Hematopoietic multipotent progenitor cell treated with erythropoietin and hydrocortisone succinate and interleukin-3 and kit ligand, for 6 days (in vitro differentiated cells): ENCODE measurements at places on chromosomes 2 and 18.

GRCh38 chr2:99140860-99141109 lies 722 bp upstream of the C2orf15 start:
- peak; percentile 45 for DNase-seq

DNA sequence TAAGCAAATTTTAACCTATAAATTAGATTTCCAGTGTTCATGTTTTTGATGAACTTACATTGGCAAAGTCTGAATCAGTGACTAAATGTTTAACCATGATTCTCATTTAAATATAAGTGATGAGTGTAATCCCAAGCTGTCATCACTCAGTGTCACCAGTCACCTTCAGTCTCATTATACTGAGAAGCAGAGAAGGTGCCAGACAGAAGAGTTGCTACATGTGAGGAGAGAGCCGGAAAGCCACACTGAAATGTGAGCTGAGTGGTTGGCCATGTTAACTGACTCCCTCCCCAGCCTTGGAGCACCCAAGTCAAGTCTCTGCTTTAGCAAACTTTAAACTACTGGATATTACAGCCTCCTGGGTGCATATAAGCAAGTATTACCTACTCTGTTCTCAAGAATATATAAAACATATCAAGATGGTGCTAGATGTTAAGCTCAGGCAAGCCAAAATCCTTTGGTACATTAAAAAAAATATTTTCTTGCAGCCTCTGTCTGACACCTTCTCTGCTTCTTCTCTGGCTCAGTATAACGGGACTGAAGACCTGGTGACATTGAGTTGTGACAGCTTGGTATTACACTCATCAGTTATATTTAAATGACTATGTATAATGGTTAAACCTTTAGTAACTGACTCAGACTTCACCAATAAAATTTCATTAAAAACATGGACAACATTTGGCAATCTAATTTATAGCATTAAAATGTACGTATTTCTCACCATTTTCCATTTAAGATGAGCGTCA lies 75.8 kb upstream of the MAP3K20 start:
- DNase-seq = no peak

- DNase-seq = peak; percentile 66
Observed at GRCh38 chr18:48539406-48540250, 797 bp downstream of the CTIF start.

DNA sequence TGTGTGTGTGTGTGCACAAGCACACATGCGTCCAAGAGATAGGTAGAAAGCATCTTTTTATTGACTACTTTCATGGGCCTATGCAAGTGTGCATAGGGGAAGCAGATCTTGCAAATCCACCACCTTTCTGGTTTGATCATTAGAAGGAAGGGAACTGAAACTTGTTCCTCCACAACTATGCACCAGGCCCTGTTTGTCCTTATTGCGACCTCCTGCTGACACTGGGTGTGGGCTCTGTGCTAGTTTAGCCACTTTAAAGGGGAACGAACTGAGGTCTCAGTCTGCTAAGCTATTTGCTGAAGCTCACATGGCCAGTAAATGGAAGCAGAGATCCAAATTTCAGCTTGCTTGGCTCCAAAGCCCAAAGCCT lies 32.1 kb upstream of the INSIG2 start:
- DNase-seq = no peak

DNA sequence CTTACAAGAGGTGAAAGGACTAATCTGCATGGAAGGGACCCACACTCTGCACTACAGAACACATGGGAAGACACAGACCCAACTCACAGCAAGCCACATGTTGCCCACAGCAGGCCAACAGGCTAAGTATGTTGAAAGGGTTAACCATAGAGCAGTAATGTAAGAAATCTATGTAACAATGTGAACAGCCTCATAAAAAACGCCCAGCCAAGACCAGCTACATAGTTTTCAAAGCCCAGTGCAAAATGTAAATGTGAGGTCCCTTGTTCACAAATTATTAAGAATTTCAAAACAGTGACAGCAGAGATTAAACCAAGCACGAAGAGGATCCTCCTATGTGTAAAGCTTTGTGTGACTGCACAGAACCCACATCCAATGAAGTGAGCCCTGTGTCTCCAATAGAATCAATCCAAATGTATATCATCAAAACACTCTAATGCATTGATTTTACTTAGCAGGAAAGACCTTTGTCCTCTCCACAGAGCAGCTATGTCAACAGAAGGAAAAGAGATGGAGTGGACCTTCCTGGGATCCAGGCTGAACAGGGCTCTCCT lies 210.1 kb downstream of the AGPS start:
- no peak for DNase-seq

- no peak for DNase-seq
Observed at GRCh38 chr2:15603948-15604347, 12.3 kb downstream of the DDX1 start.

DNA sequence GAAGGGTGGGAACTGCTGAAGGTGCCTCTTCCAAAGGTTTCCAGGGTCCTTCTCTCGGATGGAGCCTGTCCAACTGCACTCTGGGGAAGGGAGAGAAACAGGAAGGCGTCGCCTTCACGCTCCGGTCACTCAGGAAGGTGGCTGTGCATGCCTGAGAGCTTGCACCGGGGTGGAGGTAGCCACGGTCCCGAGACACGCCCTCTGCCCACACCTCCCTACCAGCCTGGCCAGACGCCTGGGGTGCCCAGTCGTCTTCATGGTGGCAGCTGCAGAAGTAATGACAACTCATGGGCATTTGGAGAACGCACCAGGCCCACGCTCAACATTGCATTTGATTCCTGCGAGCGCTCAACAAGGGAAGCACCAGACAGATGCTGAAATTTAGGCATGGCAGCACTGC lies 59.9 kb downstream of the ADNP2 start:
- no peak for DNase-seq

GRCh38 chr2:53633441-53633840 lies 134.2 kb upstream of the CHAC2 start:
- no peak for DNase-seq

GRCh38 chr2:3762771-3763447 lies 59.5 kb downstream of the DCDC2C start:
- DNase-seq = no peak

DNA sequence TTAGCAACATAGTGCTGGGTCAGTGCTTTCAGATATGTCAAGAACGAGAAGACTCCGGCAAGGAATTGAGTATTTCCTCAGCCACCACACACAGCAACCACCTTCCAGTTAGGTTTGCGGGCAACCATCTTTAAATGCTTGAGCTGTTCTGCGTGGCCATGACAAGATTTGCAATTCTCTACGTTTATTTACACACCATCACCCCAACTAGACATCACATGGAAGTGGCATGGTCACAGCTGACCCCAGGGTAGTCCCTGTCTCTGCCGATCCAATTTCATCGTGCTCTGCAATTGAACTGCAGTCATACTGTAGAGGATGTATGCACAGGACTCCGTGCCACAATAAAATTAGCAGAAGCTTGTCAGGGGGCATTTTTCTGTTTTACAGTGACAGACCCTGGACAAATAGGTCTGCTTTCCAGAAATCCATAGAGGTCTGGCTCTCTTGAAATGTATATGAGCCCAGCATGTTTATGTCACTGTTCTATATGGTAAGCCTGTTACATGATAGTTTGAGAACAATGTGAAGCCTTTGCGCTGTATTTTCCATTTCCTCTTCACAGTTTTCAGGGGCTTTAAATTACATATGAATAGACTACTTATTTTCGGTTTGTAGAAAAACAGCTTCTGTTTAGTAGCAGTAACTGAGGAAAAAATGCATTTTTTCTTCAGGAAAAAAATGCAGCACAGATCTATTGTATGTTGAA lies 605.2 kb downstream of the NR4A2 start:
- DNase-seq = no peak

DNA sequence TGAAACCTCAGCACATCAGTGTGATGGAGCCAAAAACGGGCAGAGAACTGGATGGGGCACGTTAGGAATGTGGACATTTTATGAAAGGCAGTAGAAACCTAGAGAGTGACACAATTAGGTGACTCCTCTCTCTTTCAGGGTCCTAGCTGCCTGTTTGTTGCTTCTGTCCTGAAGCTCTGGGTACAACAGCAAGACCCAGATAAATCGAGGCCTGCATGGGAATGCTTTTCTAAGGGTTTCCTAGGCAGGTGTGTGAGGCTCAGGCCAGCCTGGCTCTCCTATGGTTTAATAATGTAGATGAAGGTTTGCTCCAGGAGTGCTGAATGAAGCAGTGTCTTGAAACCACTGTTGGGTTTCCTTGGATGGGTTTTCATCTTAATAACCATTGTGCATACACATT lies 517.1 kb upstream of the RAB6C start:
- no peak for DNase-seq

DNA sequence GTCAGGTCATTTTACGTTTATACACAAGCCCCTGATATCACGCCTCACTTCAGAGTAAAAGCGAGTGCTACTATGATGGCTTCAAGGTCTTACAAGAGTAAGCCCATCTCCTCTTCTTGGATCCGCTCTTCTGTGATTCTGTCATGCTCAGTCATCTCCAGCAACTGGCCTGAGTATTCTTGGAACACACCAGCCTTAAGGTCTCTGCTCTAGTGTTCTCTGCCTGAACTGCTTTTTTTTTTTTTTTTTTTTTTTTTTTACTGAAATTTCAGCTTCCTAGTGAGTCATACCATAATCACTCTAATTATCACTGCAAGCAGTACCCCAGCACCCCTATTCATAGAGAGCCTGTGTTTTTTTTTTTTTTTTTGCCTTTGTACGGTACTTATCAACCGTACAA lies 1228.9 kb downstream of the CNTNAP5 start:
- DNase-seq = no peak

DNA sequence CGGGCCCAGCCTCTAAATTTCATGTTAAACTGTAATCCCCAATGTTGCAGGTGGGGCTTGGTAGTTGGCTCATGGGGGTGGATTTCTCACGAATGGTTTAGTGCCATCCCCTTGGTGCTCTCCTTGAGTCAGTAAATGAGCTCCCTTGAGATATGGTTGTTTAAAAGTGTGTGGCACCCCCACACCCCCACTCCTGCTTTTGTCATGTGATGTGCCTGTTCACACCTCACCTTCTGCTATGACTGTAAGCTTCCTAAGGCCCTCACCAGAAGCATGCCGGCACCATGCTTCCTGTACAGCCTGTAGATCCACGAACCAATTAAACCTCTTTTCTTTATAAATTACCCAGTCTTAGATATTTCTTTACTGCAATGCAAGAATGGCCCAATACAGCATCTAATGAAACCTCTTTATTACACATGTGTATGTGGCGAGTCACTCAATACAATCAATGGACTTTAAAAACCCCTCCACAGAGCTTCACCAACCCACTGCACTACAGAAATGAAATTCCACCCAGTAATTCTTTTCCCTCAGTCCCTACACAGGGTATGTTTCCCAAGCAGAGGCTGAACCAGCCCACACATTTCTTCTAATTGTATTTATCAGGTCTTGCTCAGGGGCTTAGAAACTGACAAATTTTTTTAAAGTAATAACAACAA lies 47.3 kb downstream of the WDFY1 start:
- no peak for DNase-seq

GRCh38 chr2:9971105-9971818 lies 19.8 kb downstream of the GRHL1 start:
- no peak for DNase-seq

DNA sequence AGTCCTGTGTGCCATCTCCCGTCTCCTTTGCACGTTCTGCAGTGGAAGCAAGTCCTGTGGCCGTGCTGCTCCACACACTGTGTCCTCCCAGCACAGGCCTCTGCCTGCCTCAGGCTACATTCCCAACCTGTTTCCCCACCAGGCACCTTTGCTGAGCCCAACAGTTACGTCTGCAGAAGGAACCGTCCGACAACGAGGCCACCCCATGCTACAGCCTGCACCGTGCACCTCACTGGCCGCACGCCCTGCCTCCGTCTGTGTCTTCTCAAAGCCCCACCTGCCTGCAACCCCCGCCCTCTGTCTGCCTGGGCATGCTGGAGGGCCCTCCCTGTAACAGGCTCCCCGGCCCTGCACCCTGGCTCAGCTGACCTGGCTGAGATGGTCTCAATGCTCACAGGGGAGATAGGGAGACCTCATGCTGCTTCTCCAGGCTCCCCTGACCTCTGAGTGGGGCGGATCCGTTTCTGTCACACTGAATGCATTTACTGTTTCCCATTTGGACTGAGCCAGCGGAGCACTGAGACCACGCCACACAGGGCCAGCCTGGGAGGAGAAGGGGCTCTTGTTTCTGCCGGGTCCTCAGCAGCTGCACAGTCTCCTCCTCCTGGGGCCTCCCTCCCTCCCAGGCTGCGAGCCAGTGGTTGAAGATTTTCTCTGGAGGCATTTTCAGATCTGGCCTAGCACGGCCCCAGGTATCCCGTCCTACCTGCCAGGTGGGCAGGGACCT lies 109.1 kb upstream of the OTOS start:
- DNase-seq = no peak

DNA sequence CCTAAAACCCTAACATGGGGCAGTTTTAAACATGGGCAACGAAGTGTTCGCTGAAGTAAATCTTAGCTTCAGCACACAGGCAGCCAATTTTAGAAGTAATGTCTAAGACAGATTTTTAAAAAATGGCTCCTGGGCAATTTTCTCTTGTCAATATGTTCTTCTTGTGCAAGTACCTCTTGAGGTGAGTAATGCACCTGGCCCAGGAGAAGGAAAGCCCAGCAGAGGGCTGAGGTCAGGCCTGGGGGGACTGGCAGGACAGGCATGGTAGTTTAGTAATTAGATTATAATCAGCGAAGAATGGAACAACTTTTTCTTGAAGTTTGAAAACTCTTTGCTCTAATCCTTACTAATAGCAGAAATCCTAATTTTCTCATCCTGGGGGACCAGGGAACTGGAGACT lies 77.6 kb downstream of the SPRED2 start:
- DNase-seq = no peak

DNA sequence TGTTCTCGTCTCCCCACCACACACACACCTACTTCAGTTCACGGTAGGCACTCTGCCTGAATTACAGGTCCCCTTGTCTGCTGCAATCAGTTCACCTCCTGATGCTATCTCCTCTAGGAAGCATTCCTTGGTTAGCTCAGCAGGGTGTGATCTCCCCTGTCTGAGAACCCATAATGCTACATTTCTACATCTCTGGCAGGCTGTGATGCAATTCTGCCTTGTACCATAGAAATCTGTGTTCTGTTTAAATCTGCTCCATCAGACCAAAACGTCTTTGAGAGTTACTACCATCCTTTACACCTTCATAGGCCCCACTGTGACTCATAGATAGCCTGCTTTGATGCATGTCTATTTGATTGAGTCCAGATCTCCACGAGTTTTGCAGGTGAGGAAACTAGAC lies 103.9 kb downstream of the TTC32 start:
- DNase-seq = no peak

GRCh38 chr2:191318729-191319078 lies 73.5 kb downstream of the MYO1B start:
- DNase-seq = no peak

GRCh38 chr18:13973061-13973575 lies 57.8 kb upstream of the MC2R start:
- no peak for DNase-seq

- no peak for DNase-seq
Observed at GRCh38 chr2:100194951-100195350, 52.6 kb upstream of the AFF3 start.

- peak; percentile 56 for DNase-seq
Observed at GRCh38 chr2:190627448-190628412, 21.2 kb upstream of the NAB1 start.

GRCh38 chr2:38268001-38268400 lies 109.1 kb downstream of the ATL2 start:
- DNase-seq = no peak
